ENCODE measurements at places on chromosomes 12 and 14.

DNA sequence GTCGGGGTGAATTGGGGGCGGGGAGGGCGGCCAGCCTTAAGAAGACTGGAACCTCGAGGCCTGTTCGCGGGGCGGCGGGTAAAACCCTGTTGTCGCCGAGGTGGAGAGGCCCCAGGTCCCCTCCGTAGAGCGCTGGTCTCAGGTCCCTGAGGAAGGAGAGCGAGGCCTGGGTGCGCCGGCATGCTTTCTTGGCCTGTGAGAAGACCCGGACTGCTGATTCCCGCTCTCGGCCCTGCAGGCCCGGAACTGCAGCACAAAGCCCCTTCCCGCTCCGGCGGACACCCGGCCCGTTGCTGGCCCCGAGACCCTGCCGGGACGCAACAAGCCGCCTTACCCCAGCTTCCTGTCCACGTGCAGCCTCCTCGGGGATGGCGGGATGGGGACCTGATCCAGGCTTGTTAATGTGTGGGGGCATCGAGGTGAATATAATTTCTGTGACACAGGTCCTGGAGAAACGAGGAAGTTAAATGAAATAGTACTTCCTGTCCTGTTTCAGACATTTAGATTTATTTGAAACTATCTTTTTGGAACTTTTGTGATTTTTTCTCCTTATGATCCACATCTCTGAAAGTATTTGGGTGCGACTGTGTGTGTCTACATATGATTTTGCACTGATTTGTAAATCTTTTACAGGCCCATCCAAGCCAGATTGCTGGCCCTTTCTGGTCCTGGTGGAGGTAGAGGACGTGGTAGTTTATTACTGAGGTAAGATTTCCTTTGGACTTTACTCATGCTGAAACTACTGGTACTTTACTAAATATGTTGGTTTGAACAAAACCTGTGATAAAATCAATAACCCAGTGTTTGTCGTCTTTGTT is 600 bp downstream of the PNN start:
- no peak for DNase-seq

DNA sequence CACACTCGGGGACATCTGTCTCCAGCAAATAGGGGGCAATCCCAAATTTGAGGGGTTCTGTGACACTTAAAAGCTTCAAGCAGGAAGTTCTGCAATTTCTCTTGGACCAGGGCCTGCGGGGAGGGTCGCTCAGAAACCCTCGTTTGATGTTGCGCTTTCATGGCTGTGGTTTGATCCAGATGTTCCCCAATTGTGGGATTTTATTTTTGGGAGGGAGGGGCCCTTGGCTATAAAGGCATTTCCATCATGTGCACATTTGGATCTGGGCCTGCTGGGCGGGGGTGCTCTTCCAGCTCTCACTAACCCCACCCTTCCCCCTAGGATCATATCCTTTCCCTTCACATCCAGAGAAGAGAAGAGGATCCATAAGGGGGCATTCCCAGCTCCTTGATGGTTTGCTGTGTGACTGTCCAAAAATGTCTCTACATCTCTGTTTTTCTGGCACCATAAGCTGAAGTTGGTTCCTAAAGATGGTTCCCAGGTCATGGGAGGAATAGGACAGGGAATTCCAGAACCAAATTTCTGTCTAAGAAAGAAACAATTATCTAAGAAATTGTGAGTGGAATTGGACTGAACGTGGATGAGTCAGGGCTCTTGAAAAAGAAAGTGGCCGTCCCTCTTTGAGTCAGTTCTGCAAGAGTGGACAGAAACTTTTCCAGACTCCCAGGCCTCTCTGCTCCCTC is 47.2 kb downstream of the SMUG1 start:
- no peak for DNase-seq

GRCh38 chr12:19153396-19153795 is 23.9 kb downstream of the PLEKHA5 start:
- DNase-seq, result no peak

DNA sequence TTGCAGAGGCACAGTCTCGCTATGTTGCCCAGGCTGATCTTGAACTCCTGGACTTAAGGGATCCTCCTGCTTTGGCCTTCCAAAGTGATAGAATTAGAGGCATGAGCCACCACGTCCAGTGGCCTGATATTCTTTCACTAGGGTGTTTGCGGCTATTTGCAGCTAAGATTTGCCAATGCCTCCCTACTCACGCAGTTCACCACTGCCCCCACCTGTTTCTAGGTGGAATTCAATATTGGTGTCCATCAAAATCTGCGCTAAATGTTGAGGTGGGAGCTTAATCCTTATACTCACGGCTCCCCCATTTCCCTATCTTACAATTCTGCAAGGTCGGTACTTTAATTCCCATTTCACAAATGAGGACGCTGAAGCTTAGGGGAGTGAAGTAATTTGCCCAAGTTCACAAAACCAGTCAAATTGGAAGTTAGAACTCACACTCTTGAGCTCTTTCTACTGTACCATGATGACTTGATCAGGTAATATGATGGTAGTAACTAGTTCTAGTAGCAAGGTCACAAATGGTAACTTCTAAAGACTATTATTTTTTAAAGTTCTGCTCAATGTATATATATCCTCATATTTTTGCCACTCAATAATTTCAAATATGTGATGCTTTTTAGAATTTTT is 22.1 kb upstream of the LRRC9 start:
- DNase-seq, result no peak

- no peak for DNase-seq
Observed at GRCh38 chr14:30656190-30656632, 34.1 kb downstream of the SCFD1 start.

GRCh38 chr14:100783630-100784370 is 42.1 kb upstream of the MEG3 start:
- DNase-seq, result no peak

GRCh38 chr14:84041421-84041820 is 1488.5 kb upstream of the FLRT2 start:
- DNase-seq, result no peak

- no peak for DNase-seq
Observed at GRCh38 chr12:89975574-89975973, 266.9 kb upstream of the ATP2B1 start.

GRCh38 chr14:21106498-21107282 is 5.8 kb downstream of the TMEM253 start:
- DNase-seq, result peak; percentile 84
